ENCODE measurements at places on chromosomes 13 and 19.

DNA sequence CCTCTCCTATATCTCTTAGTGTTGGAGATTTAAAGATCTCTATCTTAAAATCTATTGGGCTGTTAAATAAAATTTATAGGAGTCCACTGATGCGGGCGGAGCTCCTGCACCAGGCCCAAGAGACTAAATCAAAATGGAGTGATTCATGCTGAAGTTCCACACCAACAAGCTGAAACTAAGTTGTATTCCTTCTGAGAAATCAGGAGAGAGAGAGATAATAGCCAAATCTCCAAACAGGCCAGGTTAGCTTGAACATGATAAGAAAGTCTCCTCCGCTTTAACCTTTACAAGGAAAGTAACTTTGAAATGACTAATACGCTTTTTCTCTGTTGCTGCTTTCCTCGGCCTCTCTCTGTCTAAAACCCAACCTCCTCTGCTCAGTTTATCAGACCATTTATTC, 241.9 kb upstream of the NBEA start:
- H3K36me3 ChIP-seq = no peaks in the 10 kb centered on the region
- no peaks in the 10 kb centered on the region for H3K27me3 ChIP-seq
- DNase-seq = no peak
- H3K27ac ChIP-seq = no peak overlapping the region
- no peak overlapping the region for H3K4me3 ChIP-seq
- H3K4me1 ChIP-seq = no peaks in the 10 kb centered on the region

DNA sequence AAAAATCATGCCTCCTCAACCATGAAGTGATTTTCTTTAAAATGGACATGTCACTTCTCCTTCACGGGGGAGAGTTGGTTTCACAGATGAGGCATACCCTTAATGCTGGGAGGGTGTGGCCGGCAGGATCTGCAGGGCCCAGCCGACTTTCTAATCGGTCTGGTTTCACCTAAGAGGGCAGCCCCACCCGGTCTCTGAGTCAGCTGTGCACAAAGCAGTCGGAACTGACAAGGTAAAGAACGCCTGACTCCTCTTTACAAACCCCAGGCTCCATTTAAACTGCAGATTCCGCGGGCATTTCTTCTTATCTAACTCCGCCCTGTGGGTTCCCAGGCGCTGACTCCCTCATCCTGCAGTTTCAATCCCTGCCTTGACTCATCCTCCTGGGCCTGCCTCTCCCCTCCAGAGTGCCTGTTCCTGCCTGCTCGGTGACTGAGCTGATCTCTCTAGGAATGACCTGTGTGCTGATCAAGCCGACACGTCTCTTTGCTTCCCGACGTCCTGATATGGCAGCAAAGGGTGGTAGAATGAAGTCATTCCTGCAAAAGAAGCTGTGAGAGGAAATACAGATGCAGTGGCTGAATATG, 63.4 kb downstream of the EFNB2 start:
- no peaks in the 10 kb centered on the region for H3K36me3 ChIP-seq
- peak overlapping the region; percentile 6 for H3K4me3 ChIP-seq
- peak overlapping the region; percentile 43 for H3K27ac ChIP-seq
- no peaks in the 10 kb centered on the region for H3K27me3 ChIP-seq
- DNase-seq = peak; percentile 86

DNA sequence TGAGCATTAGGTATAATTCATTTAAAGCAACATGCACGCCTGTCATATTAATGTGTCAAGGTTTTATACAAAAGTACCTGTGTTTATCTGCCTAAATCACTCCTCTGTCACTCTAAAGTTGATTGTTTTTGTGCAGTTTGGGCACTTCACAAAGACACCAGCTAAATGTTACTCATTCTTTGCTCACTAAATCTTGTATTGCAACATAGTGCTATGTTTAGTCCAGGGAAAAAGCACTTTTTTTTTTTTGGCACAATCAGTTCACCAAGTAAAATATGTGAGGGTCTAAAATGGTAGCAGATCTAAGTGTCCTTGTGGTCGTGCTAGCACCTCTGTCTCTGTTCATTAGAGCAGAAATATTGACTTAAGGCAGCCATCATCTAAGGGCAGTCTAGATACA, 2526.7 kb upstream of the PCDH20 start:
- no peak overlapping the region for H3K4me3 ChIP-seq
- H3K27ac ChIP-seq = no peak overlapping the region
- no peaks in the 10 kb centered on the region for H3K36me3 ChIP-seq

GRCh38 chr19:33674626-33675367, 53.0 kb downstream of the CHST8 start:
- H3K4me1 ChIP-seq = no peaks in the 10 kb centered on the region
- H3K27ac ChIP-seq = no peak overlapping the region
- no peak overlapping the region for H3K4me3 ChIP-seq
- H3K36me3 ChIP-seq = no peaks in the 10 kb centered on the region
- H3K27me3 ChIP-seq = peaks cover 25% of the 10 kb centered on the region

DNA sequence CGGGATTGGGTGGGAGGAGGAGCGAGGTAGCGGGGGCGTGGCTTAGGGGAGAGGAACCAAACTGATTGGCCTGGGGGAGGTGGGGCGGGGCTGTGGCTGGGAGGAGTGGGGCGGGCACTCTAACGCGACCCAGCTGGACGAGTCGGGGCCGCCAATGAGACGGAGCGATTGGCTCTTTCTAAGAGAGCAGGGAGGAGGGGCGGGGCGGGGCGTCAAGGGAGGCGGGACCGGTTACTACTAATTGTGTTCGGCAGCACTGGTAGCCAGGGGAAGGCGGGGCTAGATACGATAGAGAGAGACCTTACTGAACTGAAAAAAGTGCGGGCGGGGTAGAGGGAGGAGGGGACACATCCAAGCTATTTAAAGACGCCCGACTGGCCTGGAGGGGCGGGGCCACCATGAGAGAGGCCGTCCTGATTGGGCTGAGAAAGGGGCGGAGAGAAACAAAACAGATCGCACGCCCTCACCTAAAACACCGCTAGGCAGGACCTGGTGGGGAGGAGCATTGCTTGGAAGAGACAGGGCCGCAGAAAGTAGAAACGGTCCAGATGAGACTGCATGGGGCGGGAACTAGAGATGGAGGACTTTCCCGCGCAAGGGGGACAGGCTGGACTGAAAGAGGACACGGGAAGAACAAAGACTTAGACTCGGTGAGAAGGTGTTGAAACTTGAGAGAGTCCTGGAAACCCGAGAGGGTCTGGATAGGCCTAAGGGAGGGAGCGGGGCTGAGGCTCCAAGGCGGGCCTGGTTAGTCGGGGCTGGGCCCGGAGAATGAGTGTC, at the start of gene KCNC3:
TSS of gene KCNC3 (minus strand) at position 232 of the 780 bp plus-strand sequence. CDS start 295 bp downstream, outside the sequence.
- H3K4me1 ChIP-seq = peaks cover 6% of the 10 kb centered on the region
- H3K36me3 ChIP-seq = no peaks in the 10 kb centered on the region
- H3K27ac ChIP-seq = no peak within 1 kb of the TSS
- H3K27me3 ChIP-seq = peaks cover 68% of the 10 kb centered on the region
- no peak for DNase-seq

DNA sequence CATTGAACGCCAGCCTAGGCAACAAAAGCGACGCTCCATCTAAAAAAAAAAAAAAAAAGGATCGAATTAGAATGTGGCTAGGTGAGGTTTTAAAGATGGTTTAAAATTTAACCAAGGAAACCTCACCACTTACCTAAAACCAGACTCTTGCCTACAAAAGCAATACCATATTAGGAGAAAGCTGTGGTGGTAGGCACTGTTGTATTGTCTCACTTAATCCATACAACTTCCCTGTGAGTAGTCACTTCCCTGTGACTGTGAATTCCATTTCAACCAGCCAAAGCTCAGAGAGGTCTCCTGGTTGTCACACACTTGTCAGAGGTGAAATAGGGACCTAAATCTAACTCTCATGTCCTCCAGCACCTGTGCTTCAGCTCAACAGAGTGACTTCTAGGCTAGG, 15.4 kb downstream of the SHISA2 start:
- H3K4me1 ChIP-seq = no peaks in the 10 kb centered on the region
- H3K4me3 ChIP-seq = no peak overlapping the region
- no peak overlapping the region for H3K27ac ChIP-seq
- no peak for DNase-seq
- H3K27me3 ChIP-seq = no peaks in the 10 kb centered on the region

- no peaks in the 10 kb centered on the region for H3K27me3 ChIP-seq
- H3K36me3 ChIP-seq = no peaks in the 10 kb centered on the region
- peak; percentile 19 for DNase-seq
- no peaks in the 10 kb centered on the region for H3K4me1 ChIP-seq
- peak overlapping the region; percentile 41 for H3K4me3 ChIP-seq
Observed at GRCh38 chr19:9793071-9793591, 24.6 kb upstream of the ZNF846 start.

DNA sequence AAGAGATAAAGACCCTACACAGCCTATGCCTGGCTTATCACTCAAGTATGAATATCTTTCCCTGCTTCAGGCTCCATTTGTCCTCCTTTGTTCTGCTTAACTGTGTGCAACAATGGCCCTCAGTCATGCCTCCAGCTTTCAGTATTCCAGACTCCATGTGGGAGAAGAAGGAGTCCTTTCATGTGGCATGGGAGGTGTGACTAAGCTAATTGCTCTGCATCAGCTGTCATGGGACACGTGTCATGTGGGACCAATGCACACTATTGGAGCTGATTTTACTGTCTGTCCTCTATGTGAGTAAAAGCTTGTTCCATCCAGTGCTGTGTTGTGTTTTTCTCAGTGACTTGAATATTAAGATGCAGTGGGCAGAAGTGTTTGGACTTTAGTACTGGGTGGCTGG, 1198.3 kb downstream of the OLFM4 start:
- no peaks in the 10 kb centered on the region for H3K27me3 ChIP-seq
- no peak overlapping the region for H3K4me3 ChIP-seq
- H3K36me3 ChIP-seq = no peaks in the 10 kb centered on the region
- no peak overlapping the region for H3K27ac ChIP-seq

GRCh38 chr19:44303320-44303719, 1.5 kb downstream of the ZNF235 start:
- no peak overlapping the region for H3K4me3 ChIP-seq
- peaks cover 5% of the 10 kb centered on the region for H3K4me1 ChIP-seq
- DNase-seq = no peak
- peaks cover 30% of the 10 kb centered on the region for H3K36me3 ChIP-seq
- no peak overlapping the region for H3K27ac ChIP-seq

DNA sequence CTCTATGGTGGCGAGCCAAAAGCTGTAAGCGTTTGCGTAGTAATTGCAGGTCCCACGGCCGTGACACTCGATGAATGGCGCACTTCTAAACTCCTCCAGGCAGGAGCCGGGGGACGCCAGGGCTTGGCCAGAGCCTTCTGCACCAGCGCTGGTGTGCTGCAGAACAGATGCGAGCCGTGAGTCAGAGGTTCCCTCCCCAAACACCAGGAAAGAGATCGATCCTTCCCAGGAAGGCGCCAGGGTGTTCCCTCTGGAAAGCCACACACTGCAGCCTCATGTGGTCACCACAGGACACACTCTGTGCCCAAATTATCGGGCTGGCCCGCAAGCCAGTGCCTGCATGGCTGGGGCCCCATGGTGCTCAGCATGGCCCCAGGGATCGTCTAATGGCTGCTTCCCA, 154.6 kb downstream of the COL4A1 start:
- H3K36me3 ChIP-seq = peaks cover 81% of the 10 kb centered on the region
- H3K27me3 ChIP-seq = no peaks in the 10 kb centered on the region
- no peak overlapping the region for H3K27ac ChIP-seq
- H3K4me1 ChIP-seq = no peaks in the 10 kb centered on the region
- DNase-seq = no peak
- no peak overlapping the region for H3K4me3 ChIP-seq

- no peaks in the 10 kb centered on the region for H3K27me3 ChIP-seq
- no peak overlapping the region for H3K4me3 ChIP-seq
- H3K27ac ChIP-seq = no peak overlapping the region
- H3K36me3 ChIP-seq = peaks cover 3% of the 10 kb centered on the region
Observed at GRCh38 chr13:95156208-95156607, 145.0 kb downstream of the ABCC4 start.

DNA sequence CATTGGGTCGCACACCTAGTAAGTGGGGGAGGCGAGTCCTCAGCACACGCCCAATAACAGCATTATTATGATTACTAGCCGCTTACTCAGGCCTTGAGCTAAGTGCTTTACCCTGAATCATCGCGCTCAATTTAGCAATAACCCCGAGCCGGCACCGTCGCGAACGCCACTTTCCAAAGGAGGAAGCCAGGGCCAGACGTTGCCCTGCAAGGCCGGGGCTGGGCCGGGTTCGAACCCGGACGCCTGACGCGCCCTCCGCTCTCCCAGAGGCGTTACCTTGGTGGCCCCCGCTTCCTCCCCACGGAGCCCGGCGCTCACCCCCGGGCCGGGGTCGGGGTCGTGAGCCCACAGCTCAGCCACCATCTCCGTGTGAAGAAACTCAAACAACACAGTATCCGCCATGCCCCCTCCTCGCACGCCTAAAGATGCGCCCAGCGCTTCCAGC, at the start of gene TRAPPC6A:
TSS of gene TRAPPC6A (minus strand) at position 421 of the 445 bp plus-strand sequence. CDS start at position 402, 19 bp downstream.
- H3K36me3 ChIP-seq = peaks cover 10% of the 10 kb centered on the region
- H3K27ac ChIP-seq = peak within 1 kb of the TSS; percentile 74
- H3K4me1 ChIP-seq = peaks cover 15% of the 10 kb centered on the region
- H3K27me3 ChIP-seq = no peaks in the 10 kb centered on the region

DNA sequence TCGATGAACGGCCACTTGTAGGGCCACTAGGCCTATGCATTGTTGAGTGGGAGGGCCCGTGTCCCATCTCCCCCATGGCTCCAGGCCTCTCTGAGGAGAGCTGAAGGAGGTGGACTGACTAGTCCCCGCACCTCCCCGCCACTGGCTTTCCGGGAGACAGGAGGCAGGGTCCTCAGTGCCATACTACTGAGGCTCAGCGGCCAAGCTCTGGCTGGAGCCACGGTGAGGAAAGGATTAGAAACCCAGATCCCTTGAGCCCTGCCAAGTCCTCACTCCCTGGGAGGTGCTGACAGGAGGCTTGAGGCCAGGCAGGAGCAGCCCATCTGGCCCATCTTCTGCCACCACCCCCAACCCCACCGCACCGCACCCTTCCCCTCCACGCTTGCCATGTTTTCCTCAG, 29.0 kb downstream of the CCDC8 start:
- no peaks in the 10 kb centered on the region for H3K27me3 ChIP-seq
- no peak overlapping the region for H3K27ac ChIP-seq
- H3K4me3 ChIP-seq = no peak overlapping the region
- H3K4me1 ChIP-seq = peaks cover under 1% of the 10 kb centered on the region
- DNase-seq = no peak

- H3K4me3 ChIP-seq = peak within 1 kb of the TSS; percentile 70
- DNase-seq = peak; percentile 84
- no peaks in the 10 kb centered on the region for H3K27me3 ChIP-seq
Observed at GRCh38 chr19:50476224-50476906, at the start of the genes EMC10 and GARIN5A. TSS of gene EMC10 (plus strand) at chr19:50476507. CDS start at chr19:50476545, 38 bp downstream. TSS of gene GARIN5A (minus strand) at chr19:50476848. CDS start at chr19:50476388, 460 bp downstream.

Measured in SJSA1 (cell line).